Urinary bladder (tissue), 4 donors: ENCODE measurements at places on chromosomes 4 and X. TPM values are rescaled to one million over a fixed set of nuclear protein-coding genes. Genes with fewer than 3 reads are reported as not detected.

The EFNB1 gene
- polyA plus RNA-seq, result 40.1 TPM

The PALLD gene
- polyA plus RNA-seq, result 760 TPM

- no peak for DNase-seq
Measured at GRCh38 chrX:57587607-57588006, 4.2 kb upstream of the ZXDB start.

GRCh38 chrX:117973110-117973807, 143.4 kb downstream of the KLHL13 start:
- no peak for DNase-seq

DNA sequence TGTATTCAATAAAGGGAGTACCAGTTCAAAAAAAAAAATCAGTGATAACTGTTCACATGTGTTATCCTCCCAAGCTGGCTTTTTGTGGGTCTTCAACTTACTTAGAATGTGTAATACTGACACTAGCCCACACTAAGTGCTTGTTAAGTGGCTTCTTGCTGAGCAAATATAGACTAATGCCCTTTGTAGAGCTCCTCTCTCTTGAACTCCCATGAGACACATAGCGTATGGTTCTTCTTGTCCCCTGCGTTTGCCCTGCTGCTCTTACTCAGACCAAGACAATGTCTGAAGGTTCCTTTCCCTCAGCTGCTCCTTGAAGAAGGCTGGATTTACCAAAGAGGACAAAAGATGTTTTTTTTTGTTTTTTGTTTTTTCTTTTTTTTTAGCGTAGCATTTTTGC, 110.9 kb downstream of the FRAS1 start:
- no peak for DNase-seq
